Fibroblast of skin of abdomen (primary cell): ENCODE measurements at places on chromosomes 7 and 10.
A peak's percentile ranks its signal among the peaks of the same experiment; 100 is the strongest.

DNA sequence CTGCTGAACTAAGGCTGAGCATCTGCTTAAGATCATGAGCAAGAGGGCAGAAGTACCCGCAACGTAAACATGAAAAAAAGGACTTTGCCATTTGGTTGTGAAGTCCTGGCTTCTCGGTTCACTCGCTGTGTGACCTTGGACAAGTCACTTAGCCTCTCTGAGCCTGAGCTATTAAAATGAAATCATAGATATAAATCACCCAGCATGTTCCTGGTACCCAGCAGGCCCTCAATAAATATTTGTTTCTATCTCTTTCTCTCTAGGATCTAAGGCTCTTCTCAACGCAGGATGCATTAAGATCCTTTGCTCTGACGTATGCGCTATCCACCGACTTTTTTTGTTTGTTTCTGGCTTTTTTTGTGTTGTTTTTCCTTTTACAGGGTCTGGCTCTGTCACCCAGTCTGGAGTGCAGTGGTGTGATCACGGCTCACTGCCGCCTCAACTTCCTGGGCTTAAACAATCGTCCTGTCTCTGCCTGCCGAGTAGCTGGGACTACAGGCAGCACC, 6.7 kb downstream of the HIP1 start:
- DNase-seq, result no peak

DNA sequence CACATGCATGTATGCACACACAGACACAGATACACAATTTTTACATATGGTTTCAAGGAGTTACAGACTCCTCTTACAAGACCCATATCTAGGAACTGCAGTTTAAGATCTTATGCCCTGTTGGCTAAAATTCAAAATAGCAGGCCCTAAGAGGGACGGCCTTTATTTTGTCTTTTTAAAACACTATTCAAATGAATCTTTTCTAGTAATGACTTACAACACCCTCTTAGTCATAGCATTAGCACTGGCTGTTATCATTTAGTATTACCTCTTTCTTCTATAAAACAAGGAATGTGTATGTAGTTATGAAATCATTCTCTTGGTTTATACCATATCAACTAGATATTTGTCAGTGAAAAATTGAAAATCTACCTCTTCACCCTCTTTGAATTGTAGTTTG, 15.3 kb downstream of the PAPSS2 start:
- peak; percentile 57 for DNase-seq

GRCh38 chr7:22842973-22843372, 20.3 kb upstream of the TOMM7 start:
- no peak for DNase-seq

GRCh38 chr10:71755179-71755879, 18.0 kb downstream of the VSIR start:
- DNase-seq, result no peak

- peak; percentile 9 for DNase-seq
These were observed 23.2 kb upstream of the CALN1 start for GRCh38 chr7:72435366-72435765.

- DNase-seq, result peak; percentile 71
These were observed 371.7 kb upstream of the NRP1 start for GRCh38 chr10:33706191-33706590.

DNA sequence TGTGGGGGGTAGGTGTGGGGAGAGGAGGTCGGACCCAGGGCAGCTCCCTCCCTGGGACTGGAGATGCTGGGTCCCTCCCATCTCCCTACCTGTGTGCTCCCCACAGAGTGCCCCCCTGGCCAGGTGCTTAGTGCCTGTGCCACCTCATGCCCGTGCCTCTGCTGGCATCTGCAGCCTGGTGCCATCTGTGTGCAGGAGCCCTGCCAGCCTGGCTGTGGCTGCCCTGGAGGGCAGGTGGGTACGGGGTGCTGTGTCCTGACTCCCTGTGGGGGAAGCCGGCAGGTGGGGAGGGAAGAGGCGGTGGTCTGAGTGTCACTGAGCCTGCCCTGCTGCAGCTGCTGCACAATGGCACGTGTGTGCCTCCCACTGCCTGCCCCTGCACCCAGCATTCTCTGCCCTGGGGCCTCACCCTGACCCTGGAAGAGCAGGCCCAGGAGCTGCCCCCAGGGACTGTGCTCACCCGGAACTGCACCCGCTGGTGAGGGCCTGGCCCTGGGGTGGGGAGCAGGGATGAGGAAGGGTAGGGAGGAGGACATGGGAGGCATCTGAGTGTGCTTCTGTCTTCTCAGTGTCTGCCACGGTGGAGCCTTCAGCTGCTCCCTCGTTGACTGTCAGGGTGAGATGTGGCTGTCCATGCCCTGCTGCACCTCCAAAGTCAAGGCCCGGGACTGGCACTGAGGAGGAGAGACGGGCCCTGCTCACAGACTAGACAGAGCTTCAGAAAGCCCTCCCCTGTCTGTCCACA, 11.7 kb upstream of the ZNF862 start:
- DNase-seq, result no peak

GRCh38 chr7:15352421-15353206, 209.2 kb downstream of the AGMO start:
- DNase-seq, result no peak

DNA sequence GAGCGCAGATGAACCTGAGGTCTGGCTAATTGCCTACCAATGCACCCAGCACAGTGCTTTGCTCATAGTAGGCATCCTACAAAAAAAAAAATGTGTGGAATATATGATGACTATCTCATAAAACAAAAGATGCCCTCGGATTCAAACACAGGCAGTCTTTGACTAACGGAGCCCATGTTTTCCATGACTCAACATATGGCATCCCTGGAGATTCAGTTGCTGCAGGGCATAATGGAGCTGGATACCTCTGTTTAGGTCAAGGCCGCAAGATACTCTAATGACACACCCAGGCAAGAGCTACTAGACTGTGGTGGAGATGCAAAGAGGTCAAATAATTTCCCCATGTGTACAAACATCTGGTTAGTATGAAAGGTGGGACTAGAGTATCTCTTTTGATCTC, 16.3 kb downstream of the CUBN start:
- DNase-seq, result no peak

- no peak for DNase-seq
These were observed 1.9 kb upstream of the PGAM2 start for GRCh38 chr7:44067064-44067951.

DNA sequence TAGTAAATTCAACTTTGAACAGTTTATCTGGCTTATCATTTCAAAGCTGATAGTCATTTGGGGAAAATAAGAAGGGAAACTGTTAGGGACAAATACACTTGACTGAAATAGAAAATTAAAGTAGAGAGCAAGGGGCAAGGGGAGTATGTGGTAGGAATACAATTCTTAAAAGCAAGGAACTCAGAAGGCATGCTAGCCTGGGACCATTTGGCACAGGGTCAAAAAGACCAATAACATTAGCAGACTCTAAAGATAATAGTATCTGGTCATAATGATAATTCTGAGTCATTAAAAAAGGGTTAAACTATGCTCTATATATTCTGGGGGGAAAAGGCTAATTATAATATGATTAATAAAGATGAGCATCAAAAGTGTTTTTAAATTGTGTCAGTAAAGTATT, 112.2 kb downstream of the CNOT4 start:
- no peak for DNase-seq

GRCh38 chr7:129143724-129144094, 798 bp upstream of the TSPAN33 start:
- DNase-seq, result no peak

- DNase-seq, result no peak
These were observed 161.2 kb downstream of the SVIL start for GRCh38 chr10:29473406-29474100.

- DNase-seq, result no peak
These were observed 43.9 kb downstream of the FOXK1 start for GRCh38 chr7:4725850-4726450.

DNA sequence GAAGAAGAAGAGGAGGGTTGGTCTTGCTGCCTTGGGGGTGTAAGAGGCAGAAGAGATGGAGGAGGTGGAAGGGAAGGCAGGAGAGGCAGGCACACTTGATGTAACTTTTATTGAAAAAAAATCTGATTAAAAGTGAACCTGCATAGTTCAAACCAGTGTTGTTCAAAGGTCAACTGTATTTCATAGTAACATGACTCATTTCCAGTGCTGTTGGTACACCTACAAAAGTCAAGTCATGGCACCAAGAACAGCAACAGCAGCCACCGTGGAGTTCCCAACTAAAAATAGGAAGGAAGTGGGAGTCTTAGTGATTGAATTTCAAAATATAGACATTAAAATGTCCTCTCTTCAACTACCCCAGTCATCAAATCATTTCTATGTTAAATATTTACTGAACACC, 88.5 kb downstream of the CTNNA3 start:
- no peak for DNase-seq

- DNase-seq, result no peak
These were observed 115.5 kb downstream of the WDFY4 start for GRCh38 chr10:48800007-48800675.

DNA sequence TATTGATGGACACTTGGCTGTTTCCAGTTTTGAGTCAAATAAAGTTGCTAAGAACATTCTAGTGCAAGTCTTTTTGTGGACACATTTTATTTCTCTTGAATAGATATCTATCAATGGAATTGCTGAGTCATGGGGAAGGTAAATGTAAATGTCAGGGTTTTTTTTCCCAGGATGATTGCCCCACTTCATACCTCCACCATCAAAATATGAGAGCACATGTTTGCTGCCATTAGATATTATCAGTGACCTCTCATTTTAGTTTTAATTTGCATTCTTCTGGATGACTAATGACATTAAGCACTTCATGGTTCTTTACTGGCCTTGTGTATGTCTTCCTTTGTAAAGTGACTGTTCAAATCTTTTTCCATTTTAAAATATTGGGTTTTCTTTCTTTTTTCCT, 45.7 kb downstream of the PAPSS2 start:
- peak; percentile 75 for DNase-seq

GRCh38 chr7:69670701-69671100, 72.4 kb downstream of the AUTS2 start:
- DNase-seq, result peak; percentile 68

DNA sequence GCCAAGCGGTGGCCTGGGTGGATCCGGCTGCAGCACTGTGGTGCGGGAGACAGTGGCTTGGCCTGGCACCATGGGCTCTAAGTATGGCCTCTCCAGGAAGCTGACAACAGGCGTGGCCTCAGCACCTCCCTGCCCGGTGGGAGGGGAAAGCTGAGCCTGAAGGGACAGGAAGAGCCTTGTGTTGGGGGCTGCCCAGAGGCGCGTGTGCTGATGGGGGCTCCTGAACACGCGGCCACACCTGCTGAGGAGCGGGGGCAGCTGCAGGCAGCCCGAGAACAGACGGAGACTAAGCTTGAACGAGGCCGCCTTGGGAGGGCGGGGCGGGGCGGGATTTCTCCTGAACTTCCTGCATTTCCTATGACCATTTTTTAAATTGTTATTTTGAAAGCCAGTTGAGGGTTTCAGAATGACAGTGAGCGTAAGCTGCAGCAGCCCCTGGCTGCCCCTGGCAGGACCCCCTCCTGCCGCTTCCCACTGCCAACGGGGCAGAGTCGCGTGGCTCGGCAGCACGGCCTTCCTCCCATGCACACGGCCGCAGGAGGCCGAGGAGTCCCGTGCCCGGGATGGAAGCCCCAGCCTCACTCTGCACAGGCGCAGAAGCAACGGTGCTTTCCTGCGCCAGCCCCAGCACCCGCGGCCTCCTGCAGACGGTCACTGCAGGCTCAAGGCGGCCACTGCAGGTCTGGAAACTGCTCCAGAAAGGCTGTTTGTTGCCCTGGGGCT, 43.2 kb downstream of the DPYSL4 start:
- no peak for DNase-seq

DNA sequence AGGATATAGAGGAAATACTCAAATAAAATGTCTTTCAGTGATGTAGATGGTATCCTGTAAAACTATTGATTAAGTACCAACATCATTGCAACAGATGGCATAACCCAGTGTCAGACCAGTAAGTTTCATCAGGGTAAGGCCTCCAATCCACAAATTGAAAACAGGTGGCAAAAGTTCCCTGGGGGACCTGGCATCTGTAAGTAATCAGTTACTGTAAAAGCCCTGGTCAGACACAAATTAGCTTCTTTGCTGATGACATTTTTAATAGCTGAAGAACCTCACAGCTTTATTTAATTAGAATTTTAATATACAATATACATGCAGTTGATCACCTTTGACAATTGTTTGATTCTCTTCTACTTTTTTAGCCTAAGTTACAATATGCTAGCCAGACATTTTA, 152.5 kb downstream of the PLXDC2 start:
- peak; percentile 70 for DNase-seq

DNA sequence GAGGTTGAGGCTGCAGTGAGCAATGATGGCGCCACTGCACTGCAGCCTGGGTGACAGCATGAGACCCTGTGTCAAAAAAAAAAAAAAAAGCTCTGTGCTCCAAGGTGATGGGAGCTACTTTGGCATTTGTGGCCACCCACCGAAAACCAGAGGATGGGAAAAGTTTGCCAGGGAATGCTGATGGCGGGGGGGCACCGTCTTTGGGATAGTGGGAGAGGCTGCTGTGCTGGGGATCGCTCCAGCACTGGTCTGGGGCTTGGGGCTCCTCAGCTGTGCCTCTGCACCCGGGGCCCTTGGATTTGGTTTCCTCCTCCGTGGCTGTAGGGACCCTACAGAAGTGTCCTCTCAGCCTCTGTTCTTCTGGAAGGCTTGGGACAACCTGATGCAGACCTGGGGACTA, 11.7 kb upstream of the RAMP3 start:
- DNase-seq, result no peak

DNA sequence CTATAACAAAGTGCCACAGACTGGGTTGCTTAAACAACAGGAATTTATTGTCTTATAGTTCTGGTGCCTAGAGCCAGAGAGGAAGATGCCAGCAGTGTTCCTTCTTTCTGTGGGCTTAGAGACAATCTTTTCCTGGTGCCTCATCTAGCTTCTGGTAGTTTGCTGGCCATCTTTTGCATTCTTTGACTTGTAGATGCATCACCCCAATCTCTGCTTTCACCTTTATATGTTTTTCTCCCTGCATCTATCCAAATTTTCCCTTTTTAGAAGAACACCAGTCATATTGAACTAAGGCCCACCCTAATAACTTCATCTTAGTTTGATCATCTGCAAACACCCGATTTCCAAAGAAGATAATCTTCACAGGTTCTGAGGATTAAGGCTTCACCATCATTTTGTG, 66.8 kb downstream of the CDK1 start:
- DNase-seq, result no peak

DNA sequence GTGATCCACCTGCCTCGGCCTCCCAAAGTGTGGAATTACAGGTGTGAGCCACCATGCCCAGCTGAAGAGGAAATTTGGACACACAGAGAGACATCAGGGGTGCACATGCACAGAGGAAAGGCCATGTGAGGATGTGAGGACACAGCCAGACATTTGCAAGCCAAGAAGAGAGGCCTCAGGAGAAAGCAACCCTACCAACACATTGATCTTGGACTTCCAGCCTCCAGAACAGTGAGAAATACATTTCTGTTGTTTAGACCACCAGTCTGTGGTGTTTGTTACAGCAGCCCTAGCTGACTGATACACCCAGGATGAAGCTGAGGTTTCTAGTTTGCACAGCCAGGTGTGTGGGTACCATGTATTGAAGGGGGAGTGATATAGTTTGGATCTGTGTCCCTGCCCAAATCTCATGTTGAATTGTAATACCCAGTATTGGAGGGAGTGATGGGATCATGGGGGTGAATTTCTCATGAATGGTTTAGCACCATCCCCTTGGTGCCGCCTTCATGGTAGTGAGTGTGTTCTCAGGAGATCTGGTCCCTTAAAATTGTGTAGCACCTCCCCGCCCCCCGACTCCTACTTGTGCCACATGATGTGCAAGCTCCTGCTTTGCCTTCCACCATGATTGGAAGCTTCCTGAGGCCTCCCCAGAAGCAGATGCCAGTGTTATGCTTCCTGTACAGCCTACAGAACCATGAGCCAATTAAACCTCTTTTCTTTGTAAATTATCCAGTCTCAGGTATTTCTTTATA, 64.7 kb upstream of the DUSP5 start:
- no peak for DNase-seq

GRCh38 chr7:11616466-11616865, 215.5 kb downstream of the THSD7A start:
- no peak for DNase-seq
